ENCODE measurements at places on chromosomes 16 and 17. TPM values are rescaled to one million over a fixed set of nuclear protein-coding genes. Genes with fewer than 3 reads are reported as not detected.

- no peak for DNase-seq
Observed at GRCh38 chr16:48323783-48324775, 61.1 kb downstream of the SIAH1 start.

DNA sequence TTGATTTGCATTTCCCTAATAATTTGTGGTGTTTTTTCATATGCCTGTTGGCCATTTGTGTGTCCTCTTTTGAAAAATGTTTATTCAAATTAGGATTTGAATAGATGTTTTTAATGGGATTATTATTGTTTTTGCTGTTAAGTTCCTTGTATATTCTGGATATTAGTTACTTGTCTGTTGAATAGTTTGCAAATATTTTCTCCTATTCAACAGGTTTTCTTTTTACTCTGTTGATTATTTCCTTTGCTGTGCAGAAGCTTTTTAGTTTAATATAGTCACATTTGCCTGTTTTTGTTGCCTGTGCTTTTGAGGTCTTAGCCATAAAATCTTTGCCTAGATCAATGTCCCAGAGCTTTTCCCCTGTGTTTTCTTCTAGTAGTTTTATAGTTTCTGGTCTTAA is 9.6 kb downstream of the GDE1 start:
- DNase-seq: no peak

DNA sequence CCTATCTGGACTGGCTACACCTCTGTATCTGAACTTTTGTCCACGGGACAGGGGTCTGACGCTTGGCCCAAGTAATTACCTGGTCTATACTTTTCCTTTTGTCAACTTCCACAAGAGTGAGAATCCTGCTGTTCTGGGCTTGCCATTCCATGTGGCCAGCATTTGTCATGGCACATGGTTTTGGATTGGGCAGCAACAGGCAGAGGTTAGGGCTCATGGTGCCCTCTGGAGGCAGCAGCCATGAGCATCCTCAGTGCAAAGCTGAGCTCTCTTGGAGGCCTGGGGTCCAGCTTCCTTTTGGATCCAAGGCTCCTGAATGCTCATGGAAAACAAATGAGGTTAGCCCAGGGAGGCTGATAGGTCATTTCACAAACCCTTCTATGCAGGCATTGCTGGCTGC is 7.5 kb upstream of the EDC4 start:
- no peak for DNase-seq

GRCh38 chr17:80471922-80472321 is 4.5 kb downstream of the NPTX1 start:
- DNase-seq: no peak

DNA sequence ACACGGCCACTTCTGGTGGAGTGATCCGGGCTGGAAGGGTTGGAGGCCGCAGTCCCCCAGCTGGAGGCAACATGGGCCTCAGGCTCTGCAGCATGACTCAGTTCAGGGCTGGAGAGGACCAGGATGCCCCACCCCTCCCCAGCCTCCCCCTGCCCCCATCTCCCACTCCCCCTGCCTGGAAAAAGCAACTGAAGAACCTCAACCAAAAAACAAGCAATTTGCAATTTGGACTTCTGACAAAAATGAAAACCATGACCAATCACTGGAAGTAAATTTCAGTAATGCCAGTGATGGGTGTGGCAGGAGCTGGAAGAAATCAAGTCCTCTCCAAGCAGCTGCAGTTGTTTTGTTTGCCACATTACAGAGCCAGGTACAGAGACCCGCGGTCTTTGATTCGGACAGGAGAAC is 6.6 kb upstream of the MIF4GD start:
- no peak for DNase-seq

DNA sequence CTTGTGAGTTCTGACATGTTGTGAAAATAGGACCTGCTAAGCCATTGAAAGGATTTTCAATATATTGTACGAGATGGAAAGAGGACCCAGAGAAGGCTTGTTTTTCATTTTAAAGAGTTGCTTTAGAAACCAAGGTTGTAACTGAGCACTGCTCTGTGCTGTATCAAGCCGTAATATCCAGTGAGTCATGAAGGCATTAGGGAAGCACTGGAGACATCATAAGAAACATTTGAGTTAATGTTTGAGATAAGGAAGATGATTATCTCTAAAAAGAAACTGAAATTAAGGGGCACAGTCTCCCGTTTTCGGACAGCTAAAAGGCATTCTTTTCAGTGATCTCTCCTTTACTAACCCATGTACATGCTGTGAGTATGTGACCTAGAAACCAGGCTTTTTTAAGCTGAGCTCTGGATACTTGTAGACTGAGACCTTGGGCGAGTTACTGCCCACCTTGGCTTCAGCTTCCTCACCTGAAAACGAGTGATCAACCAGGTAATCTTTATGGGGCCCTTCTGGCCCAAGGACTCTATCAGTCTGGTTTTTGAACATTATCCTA is 149.2 kb upstream of the TBX2 start:
- no peak for DNase-seq

The C17orf78 gene
- not detected for total RNA-seq
